ENCODE measurements at places on chromosomes 3 and 15. TPM values are rescaled to one million over a fixed set of nuclear protein-coding genes. Genes with fewer than 3 reads are reported as not detected.

CCR8 gene
- not detected for total RNA-seq

SLC12A1 gene
- not detected for total RNA-seq

DNAJC13 gene
- total RNA-seq, result 64.0 TPM

P2RY12 gene
- total RNA-seq, result not detected

CPEB1 gene
- not detected for total RNA-seq

ESYT3 gene
- total RNA-seq, result 0.09 TPM

MINAR1 gene
- 0.56 TPM for total RNA-seq

LRRC2 gene
- under 0.01 TPM for total RNA-seq

PAK6 gene
- total RNA-seq, result not detected

RTP1 gene
- total RNA-seq, result not detected

DUOX1 gene
- not detected for total RNA-seq

CPLX3 gene
- total RNA-seq, result not detected

UBR1 gene
- 64.3 TPM for total RNA-seq

FNDC3B gene
- total RNA-seq, result 186 TPM

Data from endothelial cell of coronary artery (primary cell).